COLO829 (cell line): ENCODE measurements at places on chromosomes 3 and 15.

- no peak for DNase-seq
Measured at GRCh38 chr3:122714273-122714672, 33.6 kb downstream of the PARP14 start.

DNA sequence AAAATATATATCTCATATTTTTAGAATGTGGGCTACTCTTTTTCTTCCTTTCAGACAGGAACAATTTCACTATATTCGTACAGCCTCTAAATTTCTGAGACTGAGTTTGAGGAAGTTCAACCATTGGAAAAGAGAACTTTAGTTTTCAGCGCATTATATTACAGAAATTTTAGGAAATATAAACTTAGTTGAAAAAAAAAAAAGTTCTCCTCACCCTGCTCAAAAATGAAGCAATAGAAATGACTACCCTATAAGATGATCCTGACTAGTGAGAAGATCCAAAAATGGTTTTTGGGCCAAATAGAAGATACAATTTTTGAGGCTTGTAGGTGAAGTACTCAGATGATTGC is 139.6 kb downstream of the MCTP2 start:
- no peak for DNase-seq

DNA sequence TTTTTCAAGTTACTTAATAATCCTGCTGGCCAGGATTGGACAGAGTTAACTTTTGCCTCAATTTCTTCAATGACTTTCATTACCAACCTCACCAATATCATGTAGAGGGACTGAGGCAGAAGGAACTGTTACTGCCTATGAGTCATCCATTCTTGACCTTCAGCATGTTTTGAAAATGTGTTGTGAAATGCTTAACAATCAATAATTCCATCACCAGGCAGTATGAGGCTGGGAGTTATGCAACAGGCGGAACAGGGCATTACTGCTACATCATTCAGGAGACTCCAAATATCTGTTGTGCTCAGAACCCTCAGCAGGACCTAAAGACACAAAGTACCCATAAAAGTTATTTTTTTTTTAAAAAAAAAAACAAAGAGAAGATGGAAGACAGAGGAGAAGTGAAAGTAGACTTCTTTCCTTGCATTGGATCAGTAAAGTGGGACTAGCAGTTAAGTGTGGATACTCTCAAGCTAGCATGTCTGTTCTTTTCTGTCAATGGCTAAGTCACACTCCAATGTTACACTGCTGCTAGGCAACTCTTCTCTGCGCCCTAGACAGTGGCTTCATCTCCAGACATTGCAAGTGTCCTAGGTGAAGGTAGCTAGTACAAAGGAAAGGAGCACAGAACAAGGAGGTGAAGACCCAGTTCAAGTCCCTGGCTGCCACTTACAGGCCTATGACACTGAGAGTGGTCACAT is 184.9 kb upstream of the LPP start:
- no peak for DNase-seq

- no peak for DNase-seq
Measured at GRCh38 chr15:95503107-95503506, 827.4 kb upstream of the NR2F2 start.

DNA sequence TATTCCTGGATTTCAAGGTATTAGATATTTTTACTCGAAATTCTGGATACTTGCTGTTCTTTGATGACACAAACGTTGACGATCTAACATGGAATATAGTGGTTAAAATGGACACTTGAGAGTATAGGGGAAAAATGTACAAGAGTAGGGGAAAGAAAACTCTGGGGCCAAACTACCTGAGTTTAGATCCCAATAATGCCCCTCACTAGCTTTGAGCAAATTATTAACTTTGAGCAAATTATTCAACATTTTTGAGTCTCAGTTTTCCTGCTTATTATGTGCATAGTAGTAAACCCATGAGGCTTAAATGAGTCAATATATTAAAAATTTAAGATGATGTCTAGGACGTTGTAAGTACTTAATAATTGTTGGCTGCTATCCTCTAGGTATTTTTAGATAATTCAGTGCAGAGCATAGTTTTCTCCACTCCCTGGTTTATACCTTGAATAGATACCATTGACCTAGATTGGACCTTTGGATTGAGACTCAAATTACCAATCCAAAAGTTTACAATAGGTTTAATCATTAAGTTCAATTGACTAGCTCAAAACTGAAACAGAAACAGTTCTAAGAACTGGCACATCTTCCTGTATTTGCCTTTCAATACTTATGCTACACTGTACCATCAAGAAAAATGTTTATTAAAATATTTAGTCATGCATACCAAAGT is 4.5 kb downstream of the ADGRG7 start:
- DNase-seq, result no peak

DNA sequence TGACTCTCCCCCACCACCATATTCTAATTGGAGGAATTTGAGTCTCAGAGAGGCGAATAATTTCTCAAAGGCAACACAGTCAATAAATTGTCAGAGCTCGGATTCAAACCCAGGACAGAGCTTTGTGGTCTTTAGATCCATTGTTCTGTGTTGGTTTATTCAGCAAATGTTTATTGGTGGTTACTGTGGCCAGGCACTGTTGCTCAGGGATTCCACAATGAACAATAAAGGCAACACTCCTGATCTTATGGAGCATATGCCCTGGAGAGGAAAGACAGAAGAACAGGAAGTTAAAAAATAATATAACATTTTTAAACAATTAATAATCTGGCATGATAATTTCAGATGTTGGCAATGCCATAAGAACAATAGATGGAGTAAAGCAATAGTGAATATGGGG is 291.7 kb upstream of the NR2E3 start:
- DNase-seq, result no peak
